CD4-positive, alpha-beta T cell treated with Interferon gamma for 1 hour (primary cell): ENCODE measurements at places on chromosomes 11 and 22.

GRCh38 chr11:100777736-100778135, 90.6 kb downstream of the ARHGAP42 start:
- no peak for DNase-seq

GRCh38 chr22:47328550-47329243, 566.2 kb downstream of the TBC1D22A start:
- DNase-seq: no peak

DNA sequence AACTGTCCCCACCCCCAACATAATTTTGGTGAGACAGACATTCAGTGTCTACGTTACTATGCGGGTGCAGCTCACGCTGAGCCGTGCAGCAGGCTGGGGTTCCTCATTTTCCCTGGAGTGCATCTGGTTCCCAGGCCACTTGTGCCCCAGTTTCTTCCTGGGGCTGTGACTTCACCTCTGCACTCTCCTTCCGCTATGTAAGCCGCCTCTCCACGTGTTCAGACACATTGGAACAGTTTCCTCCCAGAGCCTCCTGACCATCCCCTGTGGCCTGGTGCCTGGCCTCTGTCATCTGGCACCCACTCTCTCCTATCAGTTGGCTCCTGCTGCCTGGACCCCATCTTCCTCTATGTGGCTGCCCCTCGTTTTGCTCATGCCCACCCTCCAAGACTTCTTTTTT, 46.2 kb upstream of the A4GALT start:
- DNase-seq: no peak

GRCh38 chr11:16326679-16327297, 29.6 kb downstream of the SOX6 start:
- no peak for DNase-seq

DNA sequence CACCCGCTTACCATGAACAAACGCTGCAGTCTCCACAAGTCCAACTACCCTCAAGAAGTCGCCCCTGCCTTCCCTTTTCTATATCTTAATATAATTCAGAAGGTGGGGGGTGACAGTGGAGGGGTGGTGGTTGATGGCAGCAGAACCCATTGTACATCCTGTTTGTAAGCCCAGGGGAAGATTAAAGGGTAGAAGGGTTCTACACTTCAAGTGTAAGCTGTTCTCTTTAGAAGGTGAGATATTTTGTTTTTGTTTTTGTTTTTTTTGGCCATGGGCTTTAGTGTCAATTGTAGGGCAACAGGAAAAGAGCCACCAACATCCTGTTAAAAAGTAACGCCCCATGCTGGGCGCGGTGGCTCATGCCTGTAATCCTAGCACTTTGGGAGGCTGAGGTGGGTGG, 34.9 kb upstream of the RRAS2 start:
- DNase-seq: peak; percentile 1
